Dorsolateral prefrontal cortex (tissue), 122 donors: ENCODE measurements at places on chromosomes 16 and 17. TPM values are rescaled to one million over a fixed set of nuclear protein-coding genes. Genes with fewer than 3 reads are reported as not detected.

GRCh38 chr17:27239046-27239445 is 54.9 kb upstream of the WSB1 start:
- DNase-seq, result no peak

- no peak for DNase-seq
These were observed 6.3 kb downstream of the CCL11 start for GRCh38 chr17:34291721-34292348.

DNA sequence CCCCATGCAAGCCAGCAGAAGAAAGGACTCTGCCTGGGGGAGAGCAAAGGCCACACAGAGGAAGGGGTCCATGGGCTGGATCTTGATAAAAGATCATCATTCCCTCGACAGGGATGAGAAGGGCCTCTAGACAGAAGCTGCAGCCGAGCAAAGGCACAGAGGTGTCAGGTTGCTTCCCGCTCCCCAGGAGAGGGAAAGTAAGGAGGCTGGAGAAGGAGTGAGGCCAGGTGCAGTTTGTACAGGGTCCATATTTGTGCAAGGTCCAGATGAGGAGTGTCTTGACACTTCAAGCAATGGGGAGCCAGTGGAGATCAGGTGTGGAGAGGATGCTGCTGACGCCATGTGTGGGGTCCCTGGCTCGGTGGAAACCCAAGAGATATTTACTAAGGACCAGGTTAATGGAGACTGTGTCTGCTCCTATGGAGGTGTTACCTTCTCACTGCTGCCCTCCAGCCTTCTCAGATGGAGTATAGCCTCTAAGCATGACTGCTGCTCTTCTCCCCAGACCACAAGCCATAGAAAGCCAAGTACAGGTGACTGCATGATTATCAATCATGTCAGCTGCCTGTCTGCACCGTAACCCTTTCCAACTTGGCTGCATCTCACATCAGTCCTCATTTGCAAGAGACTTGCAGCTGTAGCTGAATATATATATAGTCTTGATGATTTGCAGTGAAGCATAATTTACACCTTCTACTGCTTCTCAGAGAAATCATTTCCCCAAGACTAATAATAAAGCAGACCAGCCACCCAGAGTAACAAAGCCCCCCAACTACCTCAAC is 21.1 kb downstream of the GAS7 start:
- DNase-seq, result no peak

ICAM2 gene
- 21.3 TPM for total RNA-seq

CES3 gene
- 1.5 TPM for total RNA-seq
